Stimulated activated CD4-positive, alpha-beta T cell treated with anti-CD3 and anti-CD28 coated beads, Interleukin-1b, Interleukin-23, amount 100 ng/mL, for 1 hour (primary cell): ENCODE measurements at places on chromosomes 6 and 20.
A peak's percentile ranks its signal among the peaks of the same experiment; 100 is the strongest.

DNA sequence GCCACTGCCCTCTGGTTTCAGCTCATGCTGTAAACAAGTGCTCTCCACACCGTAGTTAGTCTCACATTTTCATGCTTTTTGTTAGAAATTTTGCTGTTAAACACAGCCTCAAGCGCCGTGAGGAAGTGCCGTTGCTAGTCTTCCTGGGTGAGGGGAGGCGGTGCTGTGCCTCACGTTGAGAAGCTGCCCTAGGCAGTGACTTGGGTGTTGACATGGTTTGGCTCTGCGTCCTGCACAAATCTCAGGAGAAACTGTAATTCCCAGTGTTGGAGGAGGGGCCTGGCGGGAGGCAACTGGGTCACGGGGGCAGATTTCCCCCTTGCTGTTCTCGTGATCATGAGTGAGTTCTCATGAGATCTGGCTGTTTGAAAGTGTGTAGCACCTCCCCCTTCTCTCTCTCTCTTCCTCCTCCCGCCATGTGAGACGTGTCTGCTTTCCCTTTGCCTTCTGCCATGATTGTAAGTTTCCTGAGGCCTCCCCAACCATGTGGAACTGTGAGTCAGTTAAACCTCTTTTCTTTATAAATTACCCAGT lies 95.8 kb downstream of the ERMARD start:
- DNase-seq, result no peak

- DNase-seq, result peak; percentile 37
Observed at GRCh38 chr6:40308533-40309306, 278.4 kb downstream of the LRFN2 start.

GRCh38 chr20:53792946-53793536 lies 199.4 kb upstream of the ZNF217 start:
- no peak for DNase-seq

DNA sequence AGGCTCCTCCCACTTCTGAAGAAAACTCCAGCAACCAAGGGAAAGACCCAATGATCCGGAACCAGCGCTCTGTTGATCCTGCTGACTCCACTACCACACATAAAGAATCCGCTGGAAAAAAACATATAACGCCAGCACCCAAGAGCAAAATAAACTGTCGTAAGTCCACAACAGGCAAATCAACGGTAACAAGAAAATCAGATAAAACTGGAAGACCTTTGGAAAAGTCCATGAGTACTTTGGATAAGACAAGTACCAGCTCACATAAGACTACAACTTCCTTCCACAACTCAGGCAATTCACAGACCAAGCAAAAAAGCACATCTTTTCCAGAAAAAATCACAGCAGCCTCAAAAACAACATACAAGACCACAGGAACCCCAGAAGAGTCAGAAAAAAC lies 8.0 kb downstream of the MUCL3 start:
- no peak for DNase-seq

DNA sequence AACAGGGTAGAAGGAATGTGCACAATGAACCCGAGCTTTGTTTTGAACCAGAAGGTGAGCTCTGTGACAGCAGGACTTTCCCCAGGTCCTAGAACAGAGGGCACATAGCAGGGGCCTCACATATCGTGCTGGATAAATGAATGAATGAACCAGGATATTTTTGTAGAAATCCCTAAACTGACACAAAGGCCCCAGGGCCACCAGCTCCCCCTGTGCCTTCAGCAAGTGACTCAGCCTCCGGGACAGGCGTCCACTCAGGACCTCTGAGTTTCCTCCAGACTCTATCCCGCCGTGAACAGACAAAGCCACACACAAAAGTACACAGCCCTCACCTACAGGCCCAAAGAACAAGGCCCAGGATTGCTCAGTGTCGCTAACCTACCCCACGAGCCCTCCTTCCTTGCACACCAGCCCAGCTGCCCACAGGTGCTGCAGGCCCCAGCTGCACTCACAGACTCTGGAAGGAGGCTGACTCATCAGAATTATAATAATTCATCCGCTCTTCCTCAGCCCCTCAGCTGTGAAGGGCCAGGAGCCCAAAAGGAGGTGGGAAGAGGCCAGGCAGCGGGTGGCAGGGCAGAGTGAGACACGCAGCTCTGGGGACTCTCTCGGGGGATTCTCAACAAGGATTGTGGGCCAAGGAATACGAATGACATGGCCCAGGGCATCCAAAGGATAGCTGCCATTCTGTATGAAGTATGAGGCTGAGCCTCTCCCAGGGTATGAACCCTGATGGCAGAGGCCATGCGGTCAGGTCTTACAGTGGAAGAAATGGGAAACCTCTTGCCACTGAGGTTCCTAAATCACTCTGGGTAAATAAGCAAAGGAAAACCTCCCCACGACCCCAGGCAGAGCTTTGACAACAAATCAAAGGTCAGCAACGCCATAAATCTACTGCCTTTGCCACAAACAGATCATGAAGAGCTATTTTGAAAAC lies 40.9 kb downstream of the SUMO4 start:
- DNase-seq, result no peak

DNA sequence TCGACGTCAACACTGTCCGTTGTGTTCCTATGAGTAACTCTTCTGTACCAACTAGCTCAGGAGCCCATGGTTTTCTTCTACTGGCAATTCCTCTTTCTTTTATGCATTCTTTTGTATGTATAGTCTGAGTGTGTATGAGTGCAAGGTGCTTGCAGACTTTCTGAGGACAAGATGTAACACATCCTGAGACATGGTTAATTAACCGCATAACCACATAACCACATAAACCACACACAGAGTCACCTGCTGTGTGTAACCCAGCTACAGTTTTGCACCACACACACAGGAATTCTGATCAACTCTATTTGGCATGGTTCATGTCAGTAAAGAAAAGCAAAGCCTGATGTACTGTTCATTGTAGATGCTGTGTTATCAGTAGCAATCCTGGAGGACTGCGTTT lies 98.6 kb downstream of the DACT2 start:
- DNase-seq, result no peak

GRCh38 chr6:10409233-10409721 lies 5.6 kb downstream of the TFAP2A start:
- no peak for DNase-seq

DNA sequence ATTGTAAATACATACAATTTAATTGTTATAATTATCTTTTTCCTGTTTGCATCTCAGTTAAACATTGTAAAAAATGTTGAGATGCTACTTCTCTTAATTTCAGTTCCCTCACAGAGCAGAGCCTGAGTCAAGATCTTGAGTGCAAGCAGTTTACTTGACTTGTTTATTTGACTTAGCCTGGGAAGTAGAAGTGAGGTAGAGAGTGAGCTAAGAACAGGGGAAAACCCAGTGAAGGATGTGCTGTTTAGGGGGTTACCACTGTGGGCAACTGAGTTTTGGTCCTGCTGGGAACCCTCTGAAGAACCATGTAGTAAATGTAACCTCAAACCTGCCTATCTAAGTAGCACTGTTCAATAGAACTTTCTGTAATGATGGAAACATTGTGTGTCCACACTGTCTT lies 495.2 kb upstream of the FLRT3 start:
- DNase-seq, result no peak

DNA sequence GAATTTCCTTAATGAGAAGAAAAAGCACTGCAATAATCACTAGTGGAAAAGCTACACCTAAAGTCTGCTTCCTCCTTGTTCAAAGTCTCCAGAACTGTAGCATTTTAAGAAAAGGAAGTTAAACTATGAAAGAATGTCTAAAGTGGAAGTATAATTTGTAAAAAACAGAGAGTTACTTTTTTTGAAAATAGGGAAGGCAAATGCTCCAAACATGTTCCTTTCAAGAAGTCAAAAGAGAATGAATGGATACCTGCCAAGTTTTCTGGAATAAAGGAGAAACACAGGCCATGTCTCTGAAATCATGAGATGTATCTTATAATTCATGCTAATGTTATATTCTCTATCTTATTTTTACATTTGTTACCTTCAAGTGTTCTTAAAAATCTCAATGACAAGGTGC lies 60.7 kb upstream of the ADGRG6 start:
- DNase-seq, result no peak

DNA sequence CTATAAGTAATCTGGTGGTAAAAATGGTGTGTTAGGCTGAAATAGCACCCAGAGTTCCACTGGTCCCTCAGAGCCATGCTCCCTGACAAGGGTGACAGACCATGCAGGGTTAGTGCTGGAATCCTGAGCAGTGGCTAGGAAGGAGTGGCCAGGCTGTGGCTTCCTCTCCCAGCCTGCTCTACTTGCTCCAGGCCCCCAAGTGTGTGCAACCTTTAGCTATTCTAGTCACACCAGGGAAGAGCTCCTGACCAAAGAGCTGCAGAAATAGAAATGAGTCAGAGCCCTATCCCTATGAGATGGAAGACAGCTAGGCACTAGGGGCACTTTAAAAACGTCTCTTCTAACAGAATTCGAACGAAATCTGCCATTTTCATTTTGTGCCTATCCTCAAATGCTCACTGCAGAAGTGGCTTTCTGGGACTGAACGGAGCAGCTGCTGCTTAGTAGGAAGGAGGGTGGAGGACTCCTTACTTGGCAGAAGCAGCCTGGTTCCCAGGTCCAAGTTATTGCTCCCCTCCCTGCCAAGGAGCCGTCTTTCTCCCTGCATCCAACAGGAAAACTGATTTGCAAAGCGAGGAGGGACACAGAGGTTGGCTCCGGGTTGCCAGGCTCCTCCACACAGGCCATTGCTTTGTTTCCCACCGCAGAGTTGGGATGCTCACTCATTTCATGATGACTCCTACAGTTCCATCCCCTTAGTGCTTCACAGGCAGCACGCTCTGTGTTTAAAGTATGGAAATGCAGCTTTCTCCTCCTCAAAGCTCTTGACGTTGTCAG lies 754.5 kb downstream of the C6orf118 start:
- DNase-seq, result no peak

DNA sequence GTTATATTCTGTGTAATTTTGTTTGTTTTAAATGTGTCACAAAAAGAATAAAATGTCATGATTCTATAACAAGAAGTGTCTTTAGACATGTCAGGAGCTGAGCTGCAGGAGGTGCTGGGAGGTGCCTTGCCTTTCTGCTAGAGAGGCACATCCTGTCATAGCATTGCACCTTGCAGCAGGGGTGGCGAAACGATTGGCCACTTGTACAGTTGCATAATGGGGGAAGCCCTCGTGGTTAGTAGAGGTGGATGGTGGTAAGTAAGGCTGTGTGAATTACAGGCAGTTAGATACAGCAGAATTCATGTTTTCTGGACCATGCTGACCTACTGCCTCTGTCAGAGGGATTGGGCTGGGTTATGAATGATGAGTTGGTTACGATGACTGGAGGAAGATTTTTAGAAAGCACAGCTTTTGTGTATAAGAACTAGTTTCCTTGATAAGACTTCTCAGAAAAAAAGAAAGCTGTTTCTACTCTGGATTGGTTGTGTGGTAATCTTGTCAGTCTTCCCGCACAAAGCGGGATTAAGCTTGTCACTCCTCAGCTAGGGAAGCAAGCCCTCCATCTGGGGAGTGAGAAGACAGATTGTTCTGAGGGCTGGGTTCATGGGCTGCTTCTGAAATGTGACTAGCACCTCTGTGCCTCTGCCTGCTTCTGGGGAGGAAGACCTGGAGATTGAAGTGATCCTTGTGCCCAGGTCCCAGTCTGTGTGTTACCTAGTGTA lies 74.9 kb downstream of the FOXO3 start:
- DNase-seq, result no peak
